Smooth muscle cell of the brain vasculature (primary cell): ENCODE measurements at places on chromosomes 5 and 9.

GRCh38 chr5:169534311-169534880, 49.2 kb upstream of the SPDL1 start:
- DNase-seq = no peak

DNA sequence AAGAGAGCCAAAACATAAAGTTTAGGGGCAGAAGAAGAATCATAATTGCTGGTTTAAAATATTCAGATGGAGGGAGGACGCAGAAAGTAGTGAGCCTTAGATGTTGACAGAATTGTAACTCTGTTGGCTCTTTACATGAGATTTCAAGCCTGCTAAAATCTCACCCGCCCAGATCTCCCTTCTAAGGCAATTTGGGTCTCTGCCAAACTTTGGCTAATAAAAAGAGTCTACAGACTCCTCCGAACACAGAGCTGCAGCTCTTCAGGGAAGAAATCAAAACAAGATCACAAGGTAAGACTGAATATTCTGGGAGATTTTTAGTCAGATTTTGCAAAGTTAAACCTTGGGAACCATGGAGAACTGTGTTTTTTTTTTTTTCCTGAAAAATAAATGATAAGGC, at the start of gene IL33:
IL33 (plus strand) TSS at position 246 of the 400 bp plus-strand sequence. CDS start 25,888 bp downstream, outside the sequence.
- DNase-seq = no peak

DNA sequence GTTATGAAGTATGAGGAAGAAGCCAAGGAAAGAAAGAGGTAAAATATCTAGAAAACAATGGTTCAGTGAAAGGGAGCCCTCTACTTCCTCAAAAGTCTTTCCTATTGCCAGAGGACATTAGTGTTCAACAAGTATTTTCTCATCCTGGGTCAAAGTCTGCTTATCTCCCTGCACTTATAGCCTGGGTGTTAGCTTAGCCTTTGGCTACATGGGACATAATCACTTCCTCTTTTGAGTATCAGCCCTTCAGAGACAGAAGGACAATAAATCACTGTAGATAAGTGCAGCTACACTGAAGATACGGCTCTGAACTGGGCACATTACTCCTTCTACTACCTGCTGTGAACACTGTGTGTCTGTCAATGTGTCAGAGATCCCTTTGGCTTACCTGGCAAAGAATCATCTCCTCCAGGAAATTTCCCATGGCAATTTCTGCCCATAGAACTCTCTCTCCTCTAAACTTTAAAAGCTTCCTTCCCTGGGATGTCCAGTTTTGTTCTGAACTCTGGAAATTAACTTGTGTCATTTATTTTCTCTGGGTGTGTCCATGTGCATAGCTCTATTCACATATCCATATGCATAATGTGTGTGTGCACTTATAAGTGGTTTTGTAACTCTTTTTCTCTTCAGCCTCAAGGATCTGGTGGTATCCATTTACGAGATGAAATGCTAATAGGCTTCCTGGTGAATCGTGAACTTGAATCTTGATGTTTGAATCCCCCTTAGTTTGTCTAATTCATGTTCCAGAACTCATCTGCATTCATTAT, 30.0 kb upstream of the RECK start:
- DNase-seq = no peak

- no peak for DNase-seq
These were observed 147.9 kb downstream of the DMRT2 start for GRCh38 chr9:1198085-1198484.

GRCh38 chr5:96384353-96384752, 48.7 kb downstream of the PCSK1 start:
- DNase-seq = no peak

GRCh38 chr9:72592502-72593403, 71.3 kb downstream of the TMC1 start:
- no peak for DNase-seq

DNA sequence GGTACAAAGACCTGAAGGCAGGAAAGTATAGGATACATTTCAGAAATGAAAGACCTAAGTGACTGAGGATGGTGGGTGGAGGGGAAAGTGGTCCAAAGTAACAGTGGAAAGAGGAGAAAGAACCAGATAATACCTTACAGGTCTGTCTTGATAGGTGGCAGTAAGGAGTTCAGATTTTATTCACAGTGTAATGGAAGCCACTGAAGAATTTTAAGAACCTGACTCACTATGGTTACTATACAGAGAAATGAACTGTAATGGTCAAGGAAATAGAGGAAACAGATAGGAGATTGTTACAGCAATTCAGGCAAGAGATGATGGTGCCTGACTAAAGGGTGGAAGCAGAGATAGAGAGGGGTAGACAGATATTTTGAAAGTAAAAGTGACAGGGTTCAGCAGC, 46.5 kb downstream of the EPB41L4A start:
- no peak for DNase-seq

DNA sequence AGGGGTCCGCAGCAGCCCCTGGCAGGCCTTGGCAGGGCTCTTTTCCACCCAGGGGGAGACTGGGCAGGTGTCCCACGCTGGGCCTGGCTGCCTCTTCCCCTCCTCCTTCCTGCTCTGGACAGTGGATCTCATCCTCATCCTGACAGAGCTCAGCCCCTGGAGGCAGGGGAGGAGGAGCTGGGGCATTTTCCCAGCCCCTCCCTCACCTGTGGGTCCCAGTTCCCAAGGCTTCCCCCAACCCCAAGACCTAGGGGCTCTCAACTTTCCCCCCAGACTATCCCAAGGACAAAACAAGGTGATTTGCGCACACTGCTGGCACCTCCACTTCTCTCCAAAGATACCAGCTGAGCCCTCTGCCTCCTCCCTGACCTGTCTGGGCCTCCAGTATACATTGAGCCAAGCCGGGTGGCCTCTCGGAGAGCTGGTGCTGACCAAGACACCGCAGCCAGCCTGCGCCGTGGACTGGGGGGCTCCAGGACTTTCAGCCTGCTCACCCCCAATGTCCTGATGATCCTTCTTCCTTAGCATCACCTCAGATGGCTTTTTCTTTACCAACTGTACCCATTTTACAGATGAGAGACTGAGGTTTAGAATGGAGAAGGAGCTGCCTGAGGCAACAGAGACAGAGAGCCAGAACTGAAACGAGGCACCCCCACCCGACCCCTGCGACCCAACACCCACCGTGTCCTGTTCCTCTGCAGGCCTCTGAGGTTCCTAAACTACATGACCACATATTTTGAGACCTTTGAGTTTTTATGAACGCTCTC, 126.6 kb downstream of the BARX1 start:
- no peak for DNase-seq

- no peak for DNase-seq
These were observed 16.0 kb downstream of the ENC1 start for GRCh38 chr5:74624501-74624900.

- DNase-seq = no peak
These were observed 170.2 kb upstream of the CD180 start for GRCh38 chr5:67366691-67367395.

DNA sequence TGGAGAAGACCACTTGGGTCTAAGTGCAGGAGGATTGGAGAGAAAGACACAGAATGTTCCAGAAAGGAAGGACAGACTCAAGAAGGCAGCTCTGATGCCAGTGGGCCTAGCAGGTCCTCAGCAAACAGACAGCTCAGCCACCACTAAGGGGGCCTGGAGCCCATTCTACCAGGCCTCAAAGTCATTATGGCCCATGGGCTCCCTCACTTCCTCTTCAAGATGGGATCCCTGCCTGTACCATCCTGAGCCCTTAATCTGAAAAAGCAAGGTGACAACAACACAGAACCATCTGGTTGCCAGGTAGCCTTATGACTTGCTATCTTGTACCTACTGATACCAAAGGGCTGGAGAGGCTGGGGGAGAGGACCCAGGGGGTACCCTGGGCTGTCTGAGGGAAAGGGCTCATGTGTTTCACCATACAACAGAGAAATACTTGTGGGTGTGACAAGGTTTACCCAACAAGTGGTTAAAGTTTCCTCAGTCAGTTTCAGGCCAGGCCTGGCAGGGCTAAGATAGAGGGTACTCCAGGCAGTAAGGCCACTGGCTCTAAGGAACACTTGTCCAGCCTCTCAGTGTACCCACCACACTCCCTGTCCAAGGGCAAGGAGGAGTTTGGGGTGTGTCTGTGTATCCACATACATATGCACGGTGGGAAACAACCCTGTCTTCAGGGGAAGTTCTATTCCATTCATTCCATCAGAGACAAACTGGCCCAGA, 30.7 kb downstream of the TCF7 start:
- DNase-seq = no peak

DNA sequence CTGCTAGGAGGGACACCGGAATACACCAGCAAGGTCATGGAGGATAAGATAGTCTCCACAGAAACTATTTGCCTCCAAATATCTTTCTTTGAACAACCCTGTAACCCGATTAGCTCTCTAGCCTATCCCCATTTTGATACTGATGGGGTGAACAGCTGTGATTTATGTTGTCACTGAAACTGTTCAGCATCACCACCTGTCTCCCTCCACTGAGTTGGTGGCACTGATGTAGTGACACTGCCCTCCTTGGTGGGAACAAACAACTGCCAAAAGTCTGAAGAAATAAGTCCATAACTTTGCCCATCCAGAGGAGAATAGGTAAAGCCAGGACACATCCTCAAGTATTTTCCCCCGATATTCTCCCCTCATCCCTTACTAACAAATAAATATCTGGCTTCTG, 24.3 kb upstream of the KCNV2 start:
- no peak for DNase-seq

DNA sequence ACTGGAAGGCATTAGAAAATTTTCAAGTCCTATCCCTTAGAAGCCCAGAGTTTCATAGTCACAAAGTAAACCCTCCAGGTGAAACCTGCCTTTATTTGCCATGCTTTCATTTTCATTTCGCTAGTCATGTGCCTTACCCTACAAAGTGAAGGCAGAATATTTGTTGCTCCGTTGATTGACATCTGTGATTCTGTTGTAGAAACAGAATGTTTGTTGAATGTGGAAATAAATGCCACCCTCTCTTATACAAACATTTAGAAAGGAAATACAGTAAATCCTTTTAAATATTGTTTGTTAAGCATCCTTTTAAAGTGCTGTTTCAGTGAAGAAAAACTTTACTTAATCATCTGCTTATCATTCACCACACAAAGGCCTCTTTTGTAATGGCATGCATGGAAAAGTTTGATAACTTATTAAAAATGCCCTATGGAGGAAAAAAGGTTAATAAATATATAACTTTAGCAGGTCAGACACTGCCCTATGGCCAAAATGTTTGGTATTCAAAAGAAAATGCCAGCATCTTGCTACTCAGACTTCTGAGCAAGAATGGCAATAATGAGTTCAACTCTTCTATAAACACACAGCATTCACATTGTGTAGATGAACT, 34.3 kb upstream of the CAST start:
- DNase-seq = no peak

DNA sequence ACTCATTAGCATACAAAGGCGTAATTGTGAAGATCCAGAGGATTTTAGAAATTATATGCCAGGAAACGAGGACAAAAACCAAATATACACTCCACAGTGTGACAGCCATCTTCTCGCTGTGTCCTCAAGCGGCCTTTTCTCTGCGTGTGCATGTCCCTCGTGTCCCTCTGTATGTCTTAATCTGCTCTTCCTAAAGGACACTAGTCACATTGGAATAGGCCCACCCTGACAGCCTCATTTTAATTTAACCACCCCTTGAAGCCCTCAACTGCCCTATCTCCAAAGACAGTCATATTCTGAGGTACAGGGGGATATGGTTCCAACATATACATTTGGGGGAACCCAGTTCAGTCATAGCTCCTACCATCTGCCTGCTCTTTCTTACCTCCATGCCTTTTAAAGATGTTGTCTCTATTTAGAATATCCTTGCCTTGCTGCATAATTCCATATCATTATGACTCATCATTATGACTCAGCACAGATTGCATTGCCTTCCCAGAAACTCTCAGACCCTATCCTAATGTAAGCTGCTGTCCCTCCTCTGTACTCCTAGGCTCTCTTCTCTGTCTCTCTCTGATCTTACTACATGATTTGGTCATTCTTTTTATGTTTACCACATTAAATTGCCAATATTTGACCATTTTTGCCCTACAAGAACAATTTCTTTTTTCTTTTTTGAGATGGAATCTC, 210.9 kb downstream of the AOPEP start:
- DNase-seq = no peak

DNA sequence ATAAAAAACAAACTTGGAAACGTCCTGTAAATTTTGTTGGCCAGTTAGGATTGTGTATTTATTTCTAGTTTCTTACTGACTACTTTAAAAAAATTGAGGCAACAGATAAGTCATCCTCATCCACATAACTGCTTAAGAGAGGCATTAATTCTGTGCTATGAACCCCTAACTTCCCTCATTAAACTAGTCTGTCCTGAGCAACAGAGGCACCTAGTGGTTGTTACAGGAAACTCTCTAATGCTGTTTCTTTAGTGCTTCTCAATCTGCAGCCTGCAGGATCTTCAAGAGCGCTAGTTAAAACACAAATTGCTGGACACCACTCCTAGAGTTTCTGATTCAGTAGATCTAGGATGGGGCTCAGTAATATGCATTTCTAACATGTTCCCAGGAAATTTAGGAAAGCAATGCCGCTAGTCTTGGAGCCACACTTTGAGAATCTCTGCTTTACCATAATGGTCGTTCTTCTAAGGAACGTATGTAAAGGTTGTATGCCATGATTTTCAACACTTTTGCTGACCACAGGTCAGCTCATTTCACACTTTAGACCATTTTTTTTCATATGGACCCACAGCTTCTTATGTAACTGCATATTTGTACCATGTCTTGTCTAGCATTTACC, 410.1 kb upstream of the SMARCA2 start:
- DNase-seq = no peak

DNA sequence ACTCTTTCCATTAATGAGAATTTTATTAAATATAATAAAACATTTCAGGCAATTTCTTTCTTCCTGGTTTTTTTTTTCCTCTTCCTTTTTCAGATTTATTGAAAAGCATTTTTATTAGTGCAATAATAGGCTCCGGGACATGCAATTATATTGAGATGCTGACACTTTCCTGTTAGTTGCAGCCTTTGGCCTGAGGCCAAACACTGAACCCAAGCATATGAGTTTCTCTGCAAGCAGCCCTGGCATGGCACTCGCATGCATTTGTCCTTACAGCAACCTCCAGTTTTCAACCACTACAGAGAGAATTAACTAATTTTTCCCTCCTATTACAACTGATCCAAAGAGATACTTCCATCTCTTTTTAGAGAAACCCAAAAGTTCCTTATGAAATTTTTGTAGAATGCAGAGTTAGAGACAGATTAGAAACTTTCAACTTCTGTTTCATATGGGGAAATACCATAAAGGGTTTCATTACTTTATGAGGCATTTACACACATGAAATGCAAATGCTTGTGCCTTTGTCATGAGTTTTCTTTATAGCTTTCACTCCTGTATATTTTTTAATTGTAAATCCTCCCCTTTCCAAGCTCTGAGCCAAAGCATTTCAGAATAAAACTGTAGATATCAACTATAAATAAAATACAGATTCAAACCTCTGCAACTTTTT, 183.0 kb downstream of the CETN3 start:
- no peak for DNase-seq

GRCh38 chr5:127517110-127517479, 345 bp upstream of the PRRC1 start:
- DNase-seq = no peak

GRCh38 chr9:129177791-129178567, at the start of gene IER5L:
IER5L (minus strand) TSS chr9:129178261; CDS start chr9:129178052, 209 bp downstream.
- peak; percentile 89 for DNase-seq

GRCh38 chr5:139810341-139811273, 15.0 kb downstream of the PSD2 start:
- no peak for DNase-seq
